ENCODE measurements at places on chromosomes 2 and 18. TPM values are rescaled to one million over a fixed set of nuclear protein-coding genes. Genes with fewer than 3 reads are reported as not detected.

- no peak for DNase-seq
- H3K4me3 ChIP-seq: no peak overlapping the region
- no peaks in the 10 kb centered on the region for H3K36me3 ChIP-seq
These were observed 63.4 kb upstream of the PEX13 start for GRCh38 chr2:60954139-60954538.

GRCh38 chr2:102301867-102302362 is 9.4 kb upstream of the IL1RL1 start:
- H3K27ac ChIP-seq: no peak overlapping the region
- no peak for DNase-seq
- no peak overlapping the region for H3K4me3 ChIP-seq
- H3K27me3 ChIP-seq: peaks cover 3% of the 10 kb centered on the region
- H3K4me1 ChIP-seq: no peaks in the 10 kb centered on the region

DNA sequence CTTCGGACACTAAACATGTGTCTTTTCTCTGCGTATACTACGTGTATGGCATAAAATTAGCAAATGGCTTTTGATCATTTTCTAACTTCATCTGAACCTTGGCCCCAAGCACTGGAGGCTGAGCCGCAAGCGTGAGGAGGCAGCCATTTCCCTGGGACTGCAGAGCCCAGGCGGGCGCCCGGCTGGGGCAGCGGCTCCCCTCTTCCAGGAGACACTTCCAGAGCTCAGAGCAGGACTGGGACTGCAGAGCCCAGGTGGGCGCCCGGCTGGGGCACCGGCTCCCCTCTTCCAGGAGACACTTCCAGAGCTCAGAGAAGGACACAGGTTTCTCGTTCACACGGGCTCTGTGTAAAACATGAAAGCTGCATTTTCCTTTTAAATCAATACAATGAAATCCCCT is 484.1 kb upstream of the SALL3 start:
- no peak for DNase-seq
- no peak overlapping the region for H3K27ac ChIP-seq
- no peaks in the 10 kb centered on the region for H3K27me3 ChIP-seq
- no peaks in the 10 kb centered on the region for H3K36me3 ChIP-seq
- H3K4me3 ChIP-seq: no peak overlapping the region
- H3K4me1 ChIP-seq: no peaks in the 10 kb centered on the region

The HOXD4 gene
- not detected for total RNA-seq

GRCh38 chr2:205177546-205177945 is 504.8 kb upstream of the NRP2 start:
- no peak overlapping the region for H3K4me3 ChIP-seq
- DNase-seq: no peak
- H3K4me1 ChIP-seq: no peaks in the 10 kb centered on the region
- no peaks in the 10 kb centered on the region for H3K27me3 ChIP-seq
- no peaks in the 10 kb centered on the region for H3K36me3 ChIP-seq

- no peaks in the 10 kb centered on the region for H3K36me3 ChIP-seq
- peaks cover 40% of the 10 kb centered on the region for H3K4me1 ChIP-seq
- H3K27me3 ChIP-seq: no peaks in the 10 kb centered on the region
- H3K4me3 ChIP-seq: peak overlapping the region; percentile 84
- H3K27ac ChIP-seq: peak overlapping the region; percentile 92
These were observed 674 bp downstream of the PTPN4 start for GRCh38 chr2:119760237-119760955.

DNA sequence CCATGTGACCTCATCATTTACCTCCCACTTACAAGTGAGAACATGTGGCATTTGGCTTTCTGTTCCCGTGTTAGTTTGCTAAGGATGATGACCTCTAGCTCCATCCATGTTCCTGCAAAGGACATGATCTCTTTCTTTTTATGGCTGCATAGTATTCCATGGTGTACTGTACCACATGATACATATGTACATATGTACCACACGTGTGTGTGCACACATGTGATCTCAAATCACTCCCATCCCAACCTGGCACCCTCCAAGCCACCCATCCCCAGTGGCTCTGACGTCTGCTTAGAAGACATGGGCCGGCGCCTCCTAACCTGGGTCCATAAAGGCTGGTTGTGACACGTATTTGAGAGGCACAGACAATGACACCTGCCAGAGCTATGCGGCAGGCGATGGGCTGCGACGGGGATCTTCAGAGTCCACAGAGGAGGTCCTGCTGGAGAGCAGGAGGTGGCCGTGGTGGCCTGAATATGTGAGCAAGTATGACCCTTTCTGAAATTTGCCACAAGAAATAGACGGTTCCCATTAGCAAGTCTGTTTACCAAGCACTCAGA is 8.8 kb upstream of the SALL3 start:
- H3K27me3 ChIP-seq: peaks cover 78% of the 10 kb centered on the region
- peaks cover 19% of the 10 kb centered on the region for H3K4me1 ChIP-seq
- H3K4me3 ChIP-seq: no peak overlapping the region
- H3K36me3 ChIP-seq: no peaks in the 10 kb centered on the region
- no peak overlapping the region for H3K27ac ChIP-seq

DNA sequence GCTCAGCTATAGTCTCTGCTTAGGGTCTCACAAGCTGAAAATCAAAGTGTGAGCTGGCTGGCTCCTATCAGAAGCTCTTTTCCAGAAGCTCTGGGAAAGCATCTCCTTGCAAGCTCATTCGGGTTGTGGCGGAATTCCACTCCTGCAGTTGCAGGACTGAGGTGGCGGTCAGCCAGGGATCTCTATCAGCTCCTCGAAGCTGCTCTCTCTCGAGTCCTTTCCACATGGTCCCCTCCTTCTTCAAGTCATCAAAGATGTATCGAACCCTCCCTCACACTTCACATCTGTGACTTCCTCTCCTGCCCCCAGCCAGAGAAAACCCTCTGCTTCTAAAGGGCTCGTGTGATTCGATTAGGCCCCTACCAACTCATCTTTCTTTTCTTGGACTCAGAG is 141.7 kb downstream of the ZFP36L2 start:
- DNase-seq: no peak
- H3K4me1 ChIP-seq: peaks cover 78% of the 10 kb centered on the region
- no peaks in the 10 kb centered on the region for H3K36me3 ChIP-seq
- H3K27ac ChIP-seq: peak overlapping the region; percentile 93
- H3K4me3 ChIP-seq: no peak overlapping the region
- no peaks in the 10 kb centered on the region for H3K27me3 ChIP-seq

- H3K27me3 ChIP-seq: no peaks in the 10 kb centered on the region
- no peak overlapping the region for H3K27ac ChIP-seq
- no peaks in the 10 kb centered on the region for H3K36me3 ChIP-seq
- no peak overlapping the region for H3K4me3 ChIP-seq
- DNase-seq: no peak
These were observed 48.0 kb upstream of the ANXA4 start for GRCh38 chr2:69693775-69694450.

GRCh38 chr2:233468741-233469110 is 97.9 kb downstream of the USP40 start:
- peak; percentile 43 for DNase-seq
- no peak overlapping the region for H3K27ac ChIP-seq
- H3K27me3 ChIP-seq: no peaks in the 10 kb centered on the region
- peaks cover 10% of the 10 kb centered on the region for H3K4me1 ChIP-seq
- peaks cover 59% of the 10 kb centered on the region for H3K36me3 ChIP-seq
- no peak overlapping the region for H3K4me3 ChIP-seq

DNA sequence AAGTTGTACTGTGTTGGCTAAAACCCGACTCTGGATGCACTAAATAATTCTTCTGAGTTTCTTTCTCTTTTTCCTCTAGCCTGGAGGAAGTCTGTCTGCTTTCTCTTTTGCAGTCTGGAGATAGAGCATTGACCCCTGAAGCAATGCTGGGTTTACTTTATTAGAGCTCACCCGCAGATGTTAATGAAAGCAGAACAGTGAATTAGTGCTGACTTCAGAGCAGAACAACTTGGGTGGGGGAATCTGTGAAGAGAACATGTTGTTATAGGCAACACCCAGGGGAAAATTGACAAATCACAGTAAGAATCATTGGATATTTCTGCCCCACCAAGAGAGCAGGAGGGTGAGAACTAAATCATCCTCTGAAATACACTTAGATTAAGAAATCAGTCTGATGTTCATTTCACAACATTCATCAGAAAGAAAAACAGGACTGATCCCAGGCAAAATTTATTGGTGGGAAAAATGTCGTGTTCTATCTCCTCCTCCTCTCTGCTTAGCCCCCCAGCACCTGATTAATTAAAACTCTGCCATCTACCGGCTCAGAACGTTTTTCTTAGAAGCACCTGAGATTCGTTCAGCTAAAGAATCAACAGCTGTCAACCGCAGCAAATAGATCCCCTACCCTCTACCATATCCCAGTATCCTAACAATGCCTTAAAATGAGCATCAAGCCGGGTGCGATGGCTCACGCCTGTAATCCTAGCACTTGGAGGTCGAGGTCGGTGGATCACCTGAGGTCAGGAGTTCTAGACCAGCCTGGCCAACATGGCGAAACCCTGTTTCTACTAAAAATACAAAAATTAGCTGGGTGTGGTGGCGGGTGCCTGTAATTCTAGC is 165.1 kb downstream of the FMNL2 start:
- no peaks in the 10 kb centered on the region for H3K27me3 ChIP-seq
- H3K4me1 ChIP-seq: peaks cover 26% of the 10 kb centered on the region
- H3K27ac ChIP-seq: peak overlapping the region; percentile 79
- no peak for DNase-seq

DNA sequence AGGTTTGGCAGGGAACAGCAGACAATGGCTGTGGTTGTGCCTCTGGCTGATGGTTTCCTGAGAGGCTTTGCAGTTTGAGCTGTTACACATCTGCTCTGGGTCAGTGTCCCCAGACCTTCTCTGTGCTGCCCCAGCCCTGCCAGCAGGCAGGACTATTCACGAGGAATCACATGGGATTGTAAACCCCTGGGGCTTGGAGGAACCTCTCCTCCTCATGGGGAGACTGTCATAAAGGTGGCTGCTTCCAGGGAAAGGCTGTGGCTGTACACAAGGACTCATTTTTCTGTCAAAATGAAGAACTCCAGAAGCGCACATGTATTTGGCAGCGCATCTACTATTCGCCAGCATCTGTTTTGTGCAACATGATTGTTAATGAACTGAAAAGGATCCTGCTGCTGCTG is 142.6 kb upstream of the CYP1B1 start:
- no peaks in the 10 kb centered on the region for H3K27me3 ChIP-seq
- H3K4me1 ChIP-seq: peaks cover 26% of the 10 kb centered on the region
- no peak overlapping the region for H3K27ac ChIP-seq
- no peak for DNase-seq
- H3K36me3 ChIP-seq: no peaks in the 10 kb centered on the region
- H3K4me3 ChIP-seq: no peak overlapping the region

The ANKRD44 gene
- total RNA-seq: 11.6 TPM

The POTEF gene
- not detected for total RNA-seq

DNA sequence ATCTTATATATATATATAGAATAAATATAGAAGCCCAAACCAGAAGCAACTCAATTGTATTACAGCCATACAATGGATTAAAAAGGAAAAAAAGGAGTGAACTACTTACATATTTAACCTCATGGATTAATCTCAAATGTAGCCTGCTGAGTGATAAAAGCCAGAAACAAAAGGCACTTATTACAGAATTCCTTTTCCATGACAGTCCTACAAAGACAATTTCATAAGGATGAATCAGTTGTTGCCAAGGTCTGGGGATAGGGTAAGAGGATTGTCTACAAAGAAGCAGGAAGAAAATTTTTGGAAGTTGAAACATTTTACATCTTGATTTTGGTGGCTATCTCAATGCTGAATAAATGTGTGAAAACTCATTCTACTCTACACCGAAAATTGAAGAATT is 103.9 kb upstream of the DCC start:
- no peaks in the 10 kb centered on the region for H3K36me3 ChIP-seq
- H3K4me1 ChIP-seq: no peaks in the 10 kb centered on the region
- no peak overlapping the region for H3K27ac ChIP-seq
- no peak for DNase-seq

GRCh38 chr2:761384-761783 is 84.2 kb upstream of the TMEM18 start:
- no peaks in the 10 kb centered on the region for H3K27me3 ChIP-seq
- no peaks in the 10 kb centered on the region for H3K36me3 ChIP-seq
- no peaks in the 10 kb centered on the region for H3K4me1 ChIP-seq
- DNase-seq: no peak
- no peak overlapping the region for H3K27ac ChIP-seq

The ABCB11 gene
- total RNA-seq: 0.21 TPM

- no peak overlapping the region for H3K4me3 ChIP-seq
- no peaks in the 10 kb centered on the region for H3K4me1 ChIP-seq
- DNase-seq: no peak
These were observed 58.8 kb upstream of the B3GNT7 start for GRCh38 chr2:231336700-231337099.

The C2orf66 gene
- not detected for total RNA-seq

The ATRAID gene
- total RNA-seq: 109 TPM

- H3K36me3 ChIP-seq: no peaks in the 10 kb centered on the region
- H3K4me3 ChIP-seq: no peak overlapping the region
- H3K4me1 ChIP-seq: peaks cover 7% of the 10 kb centered on the region
- H3K27me3 ChIP-seq: no peaks in the 10 kb centered on the region
- no peak overlapping the region for H3K27ac ChIP-seq
These were observed 90.9 kb downstream of the OSBPL6 start for GRCh38 chr2:178285287-178285615.

- no peak for DNase-seq
- no peaks in the 10 kb centered on the region for H3K27me3 ChIP-seq
- peaks cover 6% of the 10 kb centered on the region for H3K36me3 ChIP-seq
- peaks cover 28% of the 10 kb centered on the region for H3K4me1 ChIP-seq
- H3K27ac ChIP-seq: no peak overlapping the region
These were observed 37.1 kb downstream of the BCL2L11 start for GRCh38 chr2:111157798-111158197.

The ADGRF3 gene
- total RNA-seq: 0.48 TPM

DNA sequence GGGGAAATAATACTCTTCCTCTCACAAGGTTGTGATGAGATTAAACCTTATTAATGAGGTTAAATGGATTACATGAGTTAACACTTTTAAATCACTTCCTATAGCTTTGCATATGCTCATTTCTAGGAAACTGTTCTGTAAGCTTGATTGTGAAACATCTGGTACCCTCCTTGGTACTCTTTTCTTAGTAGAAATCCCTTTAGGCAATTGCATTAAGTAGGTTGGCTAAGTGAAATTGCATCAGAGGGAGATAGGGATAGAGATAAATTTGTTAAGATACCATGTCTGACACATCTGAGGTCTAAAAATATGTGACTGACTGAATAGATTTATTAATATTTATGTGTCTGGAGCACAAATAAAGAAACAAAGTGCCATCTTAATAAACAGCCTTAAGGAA is 275.9 kb upstream of the MAP2 start:
- H3K27me3 ChIP-seq: no peaks in the 10 kb centered on the region
- no peaks in the 10 kb centered on the region for H3K4me1 ChIP-seq
- H3K36me3 ChIP-seq: no peaks in the 10 kb centered on the region

The MOGAT1 gene
- total RNA-seq: not detected

The FOXD4L1 gene
- total RNA-seq: 0.18 TPM

DNA sequence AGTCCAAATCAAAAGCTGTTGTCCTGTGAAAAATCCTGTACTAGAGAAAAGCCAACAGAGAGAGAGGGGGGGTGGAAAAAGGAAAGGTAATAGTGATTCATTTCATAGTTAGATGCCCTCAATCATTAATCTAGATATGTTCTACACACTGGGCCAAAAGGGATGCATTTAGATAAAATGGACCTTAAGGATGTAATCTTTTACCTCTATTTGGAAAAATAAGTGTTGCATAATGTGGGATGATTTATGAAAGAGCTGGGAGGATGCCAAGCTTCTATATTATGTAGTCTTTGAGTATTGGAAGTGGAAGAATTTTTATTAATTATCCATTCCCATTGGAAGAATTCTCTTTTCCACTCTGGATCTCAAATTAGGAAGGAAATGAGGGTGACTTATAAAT is 480.5 kb upstream of the ZEB2 start:
- no peaks in the 10 kb centered on the region for H3K4me1 ChIP-seq
- H3K4me3 ChIP-seq: no peak overlapping the region
- H3K27me3 ChIP-seq: no peaks in the 10 kb centered on the region
- H3K27ac ChIP-seq: no peak overlapping the region
- H3K36me3 ChIP-seq: no peaks in the 10 kb centered on the region

The GCG gene
- not detected for total RNA-seq
